ENCODE measurements at places on chromosomes 1 and 21.

GRCh38 chr1:5157175-5157574 is 502.8 kb downstream of the AJAP1 start:
- H3K27me3 ChIP-seq: no peaks in the 10 kb centered on the region
- H3K4me1 ChIP-seq: no peaks in the 10 kb centered on the region
- H3K27ac ChIP-seq: no peak overlapping the region
- no peaks in the 10 kb centered on the region for H3K36me3 ChIP-seq
- no peak overlapping the region for H3K4me3 ChIP-seq
- no peak for DNase-seq

DNA sequence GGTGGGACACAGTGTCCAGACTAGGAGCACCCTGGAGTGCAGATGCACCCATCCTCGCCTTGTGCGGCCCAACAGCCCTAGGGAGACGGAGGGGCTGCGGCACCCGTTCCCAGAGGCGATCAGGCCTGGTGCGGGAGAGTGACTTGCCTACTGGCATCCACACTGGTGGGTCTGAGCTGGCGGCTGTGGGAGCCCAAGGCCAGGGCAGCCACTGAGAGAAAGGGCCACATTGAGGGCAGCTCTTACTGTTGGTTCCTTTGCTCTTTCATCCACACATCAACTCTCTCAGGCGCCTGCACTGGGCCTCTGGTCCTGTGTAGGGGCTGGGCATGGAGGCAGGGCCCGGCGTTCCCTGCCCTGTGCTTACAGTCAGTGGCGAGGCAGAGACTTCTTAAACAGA is 8.6 kb downstream of the PODN start:
- no peak for DNase-seq
- H3K27ac ChIP-seq: no peak overlapping the region
- H3K4me1 ChIP-seq: no peaks in the 10 kb centered on the region
- H3K4me3 ChIP-seq: no peak overlapping the region
- H3K27me3 ChIP-seq: no peaks in the 10 kb centered on the region

DNA sequence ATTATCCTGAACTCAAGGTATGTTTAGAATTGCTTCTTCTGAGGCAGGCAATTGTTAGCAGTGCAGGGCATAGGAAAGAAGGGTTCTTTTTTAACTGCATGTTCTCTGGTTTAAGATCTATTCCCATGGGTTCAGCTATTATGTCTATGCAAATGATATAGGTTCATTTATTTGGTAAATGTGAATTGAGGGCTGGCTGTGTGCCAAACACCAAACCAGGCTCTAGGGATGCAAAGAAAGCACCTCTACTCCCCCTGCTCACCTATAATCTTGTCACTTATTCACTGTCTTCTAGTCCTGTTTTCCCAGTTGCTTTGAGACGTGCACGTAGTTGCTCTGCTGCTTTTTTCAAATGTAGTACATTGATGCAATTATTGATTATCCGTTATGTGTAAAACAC is 691 bp upstream of the KIFAP3 start:
- H3K4me3 ChIP-seq: peak overlapping the region; percentile 78
- no peaks in the 10 kb centered on the region for H3K36me3 ChIP-seq
- no peak for DNase-seq
- H3K27ac ChIP-seq: peak overlapping the region; percentile 69
- H3K27me3 ChIP-seq: no peaks in the 10 kb centered on the region

DNA sequence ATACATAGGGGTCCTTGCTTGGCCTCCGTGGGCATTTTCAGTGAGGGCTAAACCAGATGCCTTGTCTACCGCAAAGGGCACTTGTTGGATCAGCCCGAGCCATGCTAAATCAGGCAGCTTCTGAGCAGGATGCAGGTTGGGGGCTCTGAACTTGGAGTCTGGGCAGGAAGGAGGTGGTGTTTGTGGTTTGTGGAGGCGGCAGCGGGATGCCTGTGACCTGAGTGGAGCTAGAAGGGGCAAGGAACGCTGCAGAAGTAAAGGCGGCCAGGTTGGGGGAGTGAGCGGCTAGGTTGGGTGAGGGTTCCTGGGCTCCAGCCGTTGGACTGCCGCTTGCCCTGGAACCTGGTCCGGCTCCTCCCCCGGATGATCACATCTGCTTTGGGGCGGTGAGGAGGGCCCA is 183.9 kb downstream of the CAMTA1 start:
- H3K27me3 ChIP-seq: peaks cover 35% of the 10 kb centered on the region
- H3K36me3 ChIP-seq: no peaks in the 10 kb centered on the region
- no peak overlapping the region for H3K4me3 ChIP-seq
- no peaks in the 10 kb centered on the region for H3K4me1 ChIP-seq
- DNase-seq: no peak
- no peak overlapping the region for H3K27ac ChIP-seq

DNA sequence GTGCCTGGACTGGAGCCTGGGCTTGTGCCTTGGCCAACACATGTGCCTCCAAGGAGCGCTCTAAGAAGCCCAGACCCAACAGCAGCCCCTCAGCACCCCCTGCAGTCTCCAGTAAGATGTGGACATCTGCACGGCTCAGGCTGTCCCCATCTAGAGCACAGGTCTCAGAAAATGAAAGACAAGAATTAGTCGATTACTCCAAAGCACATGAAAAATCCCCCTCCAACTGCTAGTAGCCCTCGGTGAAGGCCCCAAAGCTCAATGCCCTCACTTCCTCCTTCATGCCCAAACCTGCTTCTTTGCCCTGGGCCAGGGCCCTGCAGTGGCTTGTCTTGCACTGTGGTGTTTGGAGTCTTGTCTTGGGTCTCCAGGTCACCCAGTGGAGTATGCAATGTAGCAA is 21.9 kb upstream of the ERO1B start:
- no peaks in the 10 kb centered on the region for H3K36me3 ChIP-seq
- no peak for DNase-seq
- H3K27me3 ChIP-seq: no peaks in the 10 kb centered on the region
- H3K4me1 ChIP-seq: no peaks in the 10 kb centered on the region
- no peak overlapping the region for H3K27ac ChIP-seq
- H3K4me3 ChIP-seq: no peak overlapping the region

DNA sequence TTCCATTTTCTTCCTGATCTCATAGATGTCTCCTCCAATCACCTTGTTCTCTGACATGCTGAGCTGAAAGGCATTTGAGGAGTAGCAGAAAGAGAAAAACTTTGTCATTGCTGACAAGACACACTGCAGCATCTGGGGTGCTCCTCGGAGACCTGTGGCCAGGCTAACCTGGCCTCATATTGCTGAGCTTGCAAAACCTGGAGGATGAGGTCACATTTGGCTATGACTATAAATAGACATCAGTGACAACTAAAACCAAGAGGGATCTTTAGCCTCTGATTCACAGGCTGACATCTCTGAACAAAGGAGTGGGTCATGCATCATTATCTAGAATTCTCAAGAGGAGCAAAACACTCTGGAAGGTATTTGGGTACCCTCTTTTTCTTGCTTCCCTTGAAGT is 83.7 kb downstream of the PROX1 start:
- no peaks in the 10 kb centered on the region for H3K36me3 ChIP-seq
- H3K4me1 ChIP-seq: no peaks in the 10 kb centered on the region
- DNase-seq: no peak

- H3K27ac ChIP-seq: no peak overlapping the region
- H3K4me1 ChIP-seq: no peaks in the 10 kb centered on the region
- peaks cover 4% of the 10 kb centered on the region for H3K27me3 ChIP-seq
- H3K36me3 ChIP-seq: no peaks in the 10 kb centered on the region
- H3K4me3 ChIP-seq: no peak overlapping the region
These were observed 43.0 kb upstream of the AK4 start for GRCh38 chr1:65104854-65105534.

GRCh38 chr1:221097479-221098281 is 218.4 kb downstream of the HLX start:
- DNase-seq: no peak
- H3K27ac ChIP-seq: no peak overlapping the region
- H3K4me1 ChIP-seq: peaks cover 17% of the 10 kb centered on the region

- peak; percentile 90 for DNase-seq
- no peaks in the 10 kb centered on the region for H3K27me3 ChIP-seq
- H3K36me3 ChIP-seq: peaks cover 9% of the 10 kb centered on the region
- H3K4me1 ChIP-seq: peaks cover 75% of the 10 kb centered on the region
- H3K4me3 ChIP-seq: peak overlapping the region; percentile 44
These were observed 40.0 kb upstream of the PTPRC start for GRCh38 chr1:198598796-198599321.

All from B cell (primary cell).